ENCODE measurements at places on chromosomes 13 and 19.

- DNase-seq = no peak
These were observed 144.9 kb upstream of the ZNF507 start for GRCh38 chr19:32200312-32201038.

DNA sequence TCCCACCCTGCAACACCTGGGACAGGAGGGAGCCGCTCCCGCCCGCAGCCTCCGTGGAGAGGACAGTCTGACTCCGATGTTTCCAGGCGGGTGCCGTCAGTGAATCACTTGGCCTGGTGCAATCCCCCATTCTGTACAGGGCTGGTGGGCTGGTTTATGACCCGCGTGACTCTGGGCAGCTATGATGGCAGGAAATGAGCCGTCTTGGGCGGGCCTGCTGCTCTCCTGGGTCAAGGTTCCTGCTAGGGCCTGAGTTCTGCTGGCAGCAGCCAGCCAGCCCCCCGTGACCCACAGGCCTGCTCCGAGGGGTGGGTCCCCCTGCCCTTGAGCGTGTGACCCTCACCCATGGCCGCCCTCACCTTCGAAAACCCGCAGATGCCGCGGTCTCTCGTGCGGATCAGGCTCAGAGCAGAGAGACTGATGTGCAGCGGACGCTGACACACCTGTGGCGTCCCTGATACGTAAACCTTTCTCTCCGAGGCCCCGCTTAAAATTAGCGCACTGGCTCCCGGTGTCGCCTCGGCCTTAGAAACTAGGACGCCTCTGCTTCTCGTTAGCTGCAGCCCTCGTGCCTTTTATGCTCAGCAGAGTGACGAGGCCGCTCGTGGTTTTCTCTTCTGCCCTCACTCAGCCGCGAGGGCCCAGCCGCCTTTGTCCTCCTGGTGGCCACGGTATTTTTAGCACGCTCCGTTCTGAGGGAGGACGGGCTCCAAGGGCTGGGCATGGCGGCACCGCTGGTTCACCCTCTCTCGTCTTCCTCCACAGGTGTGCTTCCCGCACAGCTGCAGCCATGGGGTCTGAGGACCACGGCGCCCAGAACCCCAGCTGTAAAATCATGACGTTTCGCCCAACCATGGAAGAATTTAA lies 63.4 kb downstream of the KDM4B start:
- DNase-seq = no peak

GRCh38 chr19:4064496-4065260 lies 2.0 kb downstream of the ZBTB7A start:
- DNase-seq = no peak

DNA sequence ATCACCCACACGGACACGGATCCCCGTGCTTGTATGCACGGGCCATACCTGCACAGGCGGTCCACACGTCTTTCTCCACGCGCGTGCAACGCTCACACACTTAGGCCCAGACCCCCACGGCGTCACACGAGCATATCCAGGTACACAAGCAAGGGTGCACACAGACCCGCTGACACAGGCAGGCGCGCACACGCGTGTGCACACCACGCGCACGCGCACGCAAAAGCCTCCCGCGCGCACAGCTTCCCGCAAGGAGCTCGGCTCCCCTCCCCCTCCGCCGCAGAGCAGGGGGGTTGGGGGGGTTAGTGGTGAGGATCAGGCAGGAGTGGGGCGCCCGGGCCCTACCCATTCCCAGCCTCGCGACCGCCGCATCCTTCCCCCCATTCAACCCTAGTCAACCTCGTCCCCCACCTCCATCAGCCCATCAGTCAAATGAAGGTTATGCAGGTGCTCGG lies 407 bp downstream of the RAB3A start:
- DNase-seq = no peak

DNA sequence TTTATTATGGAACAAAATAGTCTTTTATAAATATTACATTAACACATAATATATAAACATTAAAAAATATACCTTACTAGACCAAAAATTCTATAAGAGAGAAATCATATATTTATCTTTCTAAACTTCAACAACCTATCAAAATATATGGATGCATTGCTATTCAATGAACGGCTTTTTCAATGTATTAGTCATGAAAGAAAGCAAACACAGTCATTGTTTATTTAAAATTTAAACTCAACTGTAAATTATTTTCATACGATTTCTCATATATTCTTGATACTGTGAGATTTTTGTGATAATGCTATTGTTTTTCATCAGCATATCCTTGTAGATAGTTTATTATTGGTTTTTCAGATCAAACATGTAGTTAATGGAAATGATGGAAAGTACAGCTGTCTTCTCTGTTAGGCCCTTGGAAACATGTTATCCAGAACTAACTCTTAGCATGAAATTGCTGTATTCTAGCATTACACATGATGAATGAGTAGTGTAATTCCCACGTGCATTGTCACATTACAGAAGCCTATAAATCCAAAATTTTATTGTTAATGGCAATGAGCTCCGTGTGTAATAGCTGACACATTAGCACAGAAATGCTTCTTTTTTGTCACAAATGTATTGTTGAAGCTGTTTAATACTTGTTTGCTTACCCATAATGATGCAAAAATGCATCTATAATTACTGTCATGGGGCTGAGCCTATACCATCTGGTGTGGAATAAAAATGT lies 1639.9 kb downstream of the SLITRK5 start:
- no peak for DNase-seq

- DNase-seq = peak; percentile 30
These were observed 16.3 kb downstream of the CILP2 start for GRCh38 chr19:19554074-19555023.

- no peak for DNase-seq
These were observed 17.4 kb upstream of the ATXN8OS start for GRCh38 chr13:70090036-70090723.

DNA sequence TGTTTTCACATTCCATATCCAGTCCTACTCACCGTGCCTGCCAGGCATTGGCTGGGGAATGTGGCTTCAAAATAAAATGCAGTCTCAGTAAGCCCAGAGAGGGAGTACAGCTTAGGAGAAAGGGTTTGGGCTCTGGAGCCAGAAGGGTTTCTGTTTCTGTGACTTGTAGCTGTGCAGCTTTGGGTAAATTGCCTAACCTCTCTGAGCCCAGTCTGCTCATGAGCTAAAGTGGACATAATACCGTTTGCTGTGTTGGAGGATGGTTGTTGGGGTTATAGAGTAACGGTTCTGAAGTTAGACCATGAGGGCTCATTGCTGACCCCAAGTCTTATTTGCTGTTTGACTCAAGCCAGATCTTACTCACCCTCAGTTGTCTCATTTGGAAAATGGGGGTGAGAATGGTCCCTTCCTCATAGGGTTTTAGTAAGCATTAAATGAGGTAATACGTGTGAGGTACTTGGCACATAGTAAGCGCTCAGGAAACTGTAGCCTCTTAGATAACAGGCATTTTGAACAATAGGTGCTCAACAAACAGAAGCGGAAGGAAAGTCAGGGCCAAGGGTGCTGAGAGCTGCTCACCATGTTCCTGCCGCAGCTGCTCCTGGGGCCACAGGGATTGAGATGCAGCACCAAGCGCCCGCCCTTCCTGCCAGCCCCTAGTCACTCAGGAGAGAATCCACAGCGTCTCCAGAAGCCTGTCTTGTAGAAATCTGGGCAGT lies 45.5 kb downstream of the C13orf42 start:
- no peak for DNase-seq
